Stimulated activated CD8-positive, alpha-beta memory T cell treated with anti-CD3 and anti-CD28 coated beads, Interleukin-7, amount 100 ng/mL, for 48 hours (primary cell): ENCODE measurements at places on chromosomes 7 and 10.

DNA sequence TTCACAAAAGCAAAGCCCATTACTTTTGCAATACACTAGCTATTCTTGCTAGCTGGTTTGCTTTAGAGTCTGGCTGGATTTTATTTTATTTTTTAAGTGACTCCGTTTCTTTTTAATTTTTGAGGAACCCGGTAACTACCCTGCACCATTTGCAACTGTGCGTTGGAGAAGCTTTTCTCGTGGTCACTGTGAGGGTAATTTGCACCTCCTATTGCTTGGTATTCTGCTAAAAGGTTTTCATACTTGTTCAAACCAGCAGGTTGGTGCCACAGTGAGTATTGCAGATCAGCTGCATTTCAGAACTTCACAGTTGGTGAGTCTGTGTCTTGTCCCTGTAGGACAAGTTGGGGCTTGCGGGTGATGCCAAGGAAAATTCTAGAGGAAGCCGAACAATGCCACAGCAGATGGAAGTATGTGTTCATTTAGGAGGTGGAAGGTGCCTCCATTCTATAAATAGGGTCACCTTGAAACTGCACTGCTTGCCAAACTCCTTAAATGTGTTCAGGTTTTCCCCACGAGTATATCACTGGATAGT, 3.9 kb upstream of the NMT2 start:
- no peak for DNase-seq

DNA sequence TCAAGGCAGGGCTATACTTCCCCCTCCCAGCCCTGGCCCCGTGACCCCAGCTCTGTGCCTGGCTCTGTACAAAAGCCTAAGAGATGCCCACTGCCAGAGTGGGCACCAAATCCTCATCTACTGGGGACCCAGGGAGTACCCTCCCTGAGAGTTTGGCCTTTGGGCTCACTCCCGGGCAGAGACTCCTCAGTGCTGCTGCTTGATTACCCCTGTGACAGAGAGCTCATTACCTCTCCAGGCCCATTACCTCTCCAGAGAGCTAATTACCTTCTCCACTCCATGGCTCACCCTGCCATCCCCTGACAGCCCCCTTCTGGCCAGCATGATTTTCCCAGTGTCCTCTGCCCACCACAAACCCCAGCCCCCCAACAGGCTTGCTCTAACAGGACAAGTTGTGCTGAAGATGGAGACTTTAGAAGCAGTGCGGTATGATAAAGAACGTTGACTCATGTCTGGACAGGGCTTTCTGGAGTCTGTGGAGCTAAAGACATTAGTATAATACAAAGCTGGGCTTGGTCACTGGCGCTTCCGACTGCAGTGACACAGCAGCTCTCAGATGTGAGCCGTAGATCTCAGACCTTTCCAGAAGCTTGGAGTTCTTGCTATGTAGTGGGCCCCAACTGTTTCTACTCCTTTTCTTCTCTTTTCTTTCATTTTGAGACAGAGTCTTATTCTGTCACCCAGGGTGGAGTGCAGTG, 111.3 kb upstream of the KCTD7 start:
- no peak for DNase-seq

DNA sequence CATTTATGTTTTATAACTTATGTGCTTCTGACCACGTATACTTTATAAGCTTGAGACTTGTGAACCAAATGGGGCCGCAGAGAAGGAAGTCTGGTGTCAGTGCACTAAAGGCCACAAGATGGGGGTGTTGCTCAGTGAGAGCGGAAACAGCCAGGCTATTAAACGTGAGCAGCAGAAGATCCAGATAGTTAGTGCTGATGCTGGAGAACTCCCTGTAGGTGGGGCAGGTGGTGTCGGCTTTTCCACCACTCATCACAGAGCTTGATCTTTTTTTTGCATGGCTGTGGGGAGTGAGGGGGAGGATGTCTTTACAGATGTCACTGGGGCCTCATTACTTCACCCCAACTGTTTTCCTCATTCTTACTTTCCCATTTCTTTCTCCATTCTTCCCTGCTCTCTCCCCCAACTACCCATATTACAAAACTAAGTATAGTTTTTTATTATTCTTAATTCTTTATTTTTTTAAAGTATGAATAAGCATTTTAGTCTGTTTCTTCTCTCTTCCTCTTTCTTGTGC, 34.7 kb downstream of the ACADSB start:
- DNase-seq = no peak

DNA sequence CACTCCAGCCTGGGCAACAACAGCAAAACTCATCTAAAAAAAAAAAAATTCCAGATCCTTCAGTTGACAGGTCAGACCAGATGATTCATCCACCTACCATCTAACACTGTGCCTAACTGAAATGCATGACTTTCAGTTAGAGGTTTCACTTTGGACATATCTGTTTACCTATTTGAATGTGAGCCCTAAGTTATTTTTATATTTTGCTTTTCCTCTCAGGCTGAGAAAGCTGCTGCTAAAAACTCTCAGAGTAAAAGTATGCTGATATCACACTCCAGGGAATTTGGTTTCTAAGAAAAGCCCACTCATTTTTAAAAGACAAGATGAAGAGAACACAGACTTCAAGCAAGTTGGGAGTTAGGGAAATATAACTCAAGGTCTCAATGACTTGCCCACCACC, 126.0 kb downstream of the SGMS1 start:
- no peak for DNase-seq

- DNase-seq = no peak
These were observed 21.6 kb upstream of the UTF1 start for GRCh38 chr10:133208466-133208865.

DNA sequence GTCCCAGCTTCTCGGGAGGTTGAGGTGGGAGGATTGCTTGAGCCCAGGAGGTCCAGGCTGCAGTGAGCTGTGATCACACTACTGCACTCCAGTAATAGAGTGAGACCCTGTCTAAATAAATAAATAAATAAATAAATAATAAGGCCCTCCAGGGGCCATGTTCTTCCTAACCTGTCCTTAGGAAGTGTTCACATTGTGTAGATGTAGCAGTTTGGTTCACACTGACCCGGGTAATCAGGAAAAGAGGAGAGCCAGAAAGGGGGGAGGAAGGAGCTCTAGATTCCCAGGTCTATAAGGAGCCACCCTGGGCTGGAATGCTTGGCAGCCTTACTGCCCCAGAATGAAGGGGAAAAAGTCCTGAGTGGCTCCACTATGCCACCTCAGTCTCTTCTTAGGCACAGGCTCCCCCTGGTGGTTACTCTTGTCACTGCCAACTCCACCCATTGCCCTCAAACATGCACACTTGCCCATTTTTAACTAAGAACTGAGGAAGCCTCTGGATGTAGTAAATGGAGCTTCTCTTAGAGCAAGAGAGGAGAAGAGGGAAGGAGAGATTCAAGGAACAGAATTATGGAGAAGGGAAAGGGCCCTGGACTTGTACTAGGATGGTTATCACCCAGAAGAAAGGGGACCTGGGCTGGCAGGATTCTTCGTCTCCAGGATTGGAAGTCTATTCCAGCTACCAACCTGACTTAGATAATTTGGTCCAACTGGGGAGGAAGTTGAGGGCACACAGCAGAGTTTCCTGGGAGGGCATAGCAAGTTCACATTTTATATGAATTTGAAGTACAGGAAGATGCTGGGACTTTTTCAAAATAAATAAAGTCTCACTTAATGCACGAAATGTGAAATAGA, 7.8 kb downstream of the HPS6 start:
- DNase-seq = peak; percentile 43

- DNase-seq = no peak
These were observed 18.0 kb downstream of the CAMK2B start for GRCh38 chr7:44307301-44307900.

GRCh38 chr7:96819111-96819700, 109.6 kb upstream of the SEM1 start:
- DNase-seq = no peak

- DNase-seq = no peak
These were observed 16.3 kb downstream of the ZNF804B start for GRCh38 chr7:88775838-88776237.

GRCh38 chr7:73973091-73973490, 54.9 kb upstream of the ELN start:
- no peak for DNase-seq

GRCh38 chr10:131982185-131982756, 548 bp upstream of the BNIP3 start:
- no peak for DNase-seq

GRCh38 chr10:11586170-11586569, 25.3 kb downstream of the USP6NL start:
- DNase-seq = no peak

DNA sequence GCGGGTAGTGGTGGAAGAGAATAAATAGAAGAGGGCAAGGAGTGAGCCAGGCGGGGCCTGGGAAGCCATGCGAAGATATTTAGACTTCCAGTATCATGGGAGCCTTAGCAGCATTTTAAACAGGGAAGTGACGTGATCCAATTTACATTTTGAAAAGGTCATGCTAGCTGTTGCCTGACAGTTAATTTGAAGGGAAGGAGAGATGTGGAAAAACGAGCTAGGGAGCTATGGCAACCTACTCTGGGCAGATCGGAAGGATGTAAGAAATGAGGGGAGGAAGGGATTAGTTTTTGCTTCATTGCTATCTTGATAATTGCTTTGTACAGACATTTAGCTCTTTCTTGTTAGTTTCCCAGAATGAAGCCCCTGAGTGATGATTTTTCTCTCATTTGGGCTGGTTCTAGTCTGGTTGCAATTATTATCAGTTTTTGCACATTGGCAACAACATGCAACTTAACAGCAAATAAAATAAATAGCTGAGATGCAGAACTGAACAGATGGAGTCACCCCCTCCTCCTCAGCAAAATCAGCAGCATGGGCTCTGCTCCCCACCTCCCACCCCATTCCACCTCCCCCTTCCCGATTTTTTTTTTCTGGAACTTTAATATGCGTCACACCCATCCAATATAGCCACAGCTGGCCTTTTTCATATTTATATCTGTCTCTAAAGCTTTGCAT, 13.0 kb upstream of the CALU start:
- DNase-seq = no peak

DNA sequence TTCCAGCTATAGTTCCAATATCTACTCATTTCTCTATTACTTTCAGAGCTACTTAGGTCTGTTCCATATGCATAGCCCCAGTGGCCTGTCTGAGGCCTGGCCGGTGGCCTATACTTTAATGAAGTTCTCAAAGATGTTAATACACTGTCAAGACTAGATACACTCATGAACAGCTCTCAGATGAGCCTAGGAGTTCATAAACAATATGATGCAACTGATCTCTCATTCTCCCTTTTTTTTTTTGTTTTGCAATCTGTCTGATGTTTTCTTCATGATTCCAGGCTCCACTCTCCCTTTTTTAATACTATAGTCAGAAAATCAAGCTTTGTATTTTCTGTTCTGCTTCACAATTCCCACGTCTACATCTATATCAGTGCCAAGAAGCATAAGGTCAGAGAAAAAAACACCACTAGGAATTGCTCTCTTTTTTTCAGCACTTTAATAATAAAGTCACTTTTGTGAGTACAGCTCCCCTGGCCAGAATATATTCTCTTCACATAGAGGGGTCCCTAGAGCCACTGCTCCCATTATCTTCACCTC, 321.0 kb downstream of the C7orf25 start:
- DNase-seq = no peak

GRCh38 chr10:100359529-100360150, 12.6 kb downstream of the SCD start:
- no peak for DNase-seq

GRCh38 chr10:117960345-117960935, 86.3 kb downstream of the RAB11FIP2 start:
- no peak for DNase-seq

DNA sequence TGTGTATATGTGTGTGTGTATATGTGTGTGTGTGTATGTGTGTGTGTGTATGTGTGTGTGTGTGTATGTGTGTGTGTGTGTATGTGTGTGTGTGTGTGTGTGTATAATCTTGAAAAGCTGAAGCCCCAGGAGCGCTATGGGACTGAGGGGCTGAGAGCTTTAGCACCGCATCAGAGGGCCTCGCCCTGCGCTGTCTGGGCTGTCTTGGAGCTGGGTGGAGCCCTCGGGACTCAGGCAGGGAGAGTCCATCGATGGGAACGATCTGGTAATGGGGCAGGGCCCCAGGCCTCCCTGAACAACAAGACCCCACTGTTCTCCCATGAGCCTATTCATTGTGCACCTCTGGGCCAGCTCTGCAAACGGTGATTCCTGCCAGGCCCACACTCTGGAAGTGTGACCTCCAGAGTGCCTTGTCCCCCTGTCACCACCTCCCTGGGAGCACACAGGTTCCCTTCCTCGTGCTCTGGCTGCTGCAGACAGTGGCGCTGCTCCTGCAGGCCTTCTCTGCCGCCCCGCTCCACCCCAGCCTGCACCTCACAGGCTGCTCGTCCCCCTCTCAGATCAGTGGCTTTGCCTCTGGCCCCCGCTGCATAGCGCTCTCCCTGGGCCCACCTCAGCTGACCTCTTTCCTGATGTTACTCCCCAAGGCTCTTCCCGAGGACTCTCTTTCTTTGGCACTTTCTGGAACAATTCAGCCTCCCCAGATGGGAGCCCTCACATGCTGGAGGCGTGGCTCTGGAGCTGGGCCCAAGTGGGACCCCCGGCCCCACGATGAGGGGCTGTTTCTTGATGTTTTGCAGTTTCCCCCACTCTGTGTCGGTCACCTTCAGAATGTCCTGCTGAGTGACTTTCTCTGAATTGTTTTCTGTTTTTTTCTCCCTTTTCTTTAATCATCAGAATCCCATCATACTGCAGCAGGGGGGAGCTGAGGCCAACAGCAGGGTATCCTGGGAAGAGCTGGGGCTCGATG, 542.2 kb upstream of the FOXK1 start:
- DNase-seq = no peak

GRCh38 chr10:125160856-125161706, 718 bp upstream of the CTBP2 start:
- DNase-seq = no peak

DNA sequence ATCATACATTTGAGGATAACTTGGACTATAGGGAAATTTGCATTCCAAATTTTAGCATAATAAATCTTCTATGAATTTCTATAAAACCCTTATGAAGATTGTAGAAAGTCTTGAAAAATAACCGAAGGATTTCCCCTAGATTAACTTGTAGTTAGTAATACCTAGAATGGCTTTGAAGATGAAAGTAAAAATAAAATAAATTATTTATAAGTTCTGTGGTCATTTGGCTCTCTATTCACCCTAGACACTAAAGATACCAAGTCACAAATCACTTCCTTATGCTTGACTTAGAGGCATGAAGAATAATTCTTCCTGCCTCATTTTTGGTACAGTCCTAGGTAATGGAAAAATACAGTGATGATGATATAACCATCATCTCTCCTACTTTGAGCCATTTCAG, 79.3 kb downstream of the CSTF2T start:
- no peak for DNase-seq

- DNase-seq = no peak
These were observed 81.4 kb downstream of the WDR37 start for GRCh38 chr10:1137499-1138163.

GRCh38 chr7:111308691-111309090, 217.8 kb downstream of the LRRN3 start:
- no peak for DNase-seq

DNA sequence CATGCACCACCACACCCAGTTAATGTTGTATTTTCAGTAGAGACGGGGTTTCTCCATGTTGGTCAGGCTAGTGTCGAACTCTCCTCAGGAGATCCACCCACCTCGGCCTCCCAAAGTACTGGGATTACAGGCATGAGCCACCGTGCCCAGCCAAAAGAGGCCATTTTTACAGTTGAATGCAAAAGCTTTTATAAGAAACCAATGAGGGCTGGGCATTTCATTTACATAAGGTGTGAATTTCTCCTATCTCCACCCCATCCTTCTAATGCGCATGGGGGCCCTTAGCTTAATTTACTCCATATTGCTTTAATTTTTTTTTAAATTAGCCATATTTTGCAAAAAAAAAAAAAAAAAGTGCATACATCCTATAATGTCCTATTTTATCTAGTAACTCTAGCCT, 25.1 kb upstream of the EIF4H start:
- no peak for DNase-seq

- DNase-seq = no peak
These were observed 7.2 kb downstream of the TNPO3 start for GRCh38 chr7:129047761-129048160.

- DNase-seq = no peak
These were observed 124.0 kb upstream of the PTPN20 start for GRCh38 chr10:46787321-46787615.
